ENCODE measurements at places on chromosomes 11 and 22.

GRCh38 chr11:3156282-3156660, 8.8 kb downstream of the OSBPL5 start:
- no peak for DNase-seq

- no peak for DNase-seq
Measured at GRCh38 chr11:123069908-123070821, 8.2 kb upstream of the HSPA8 start.

DNA sequence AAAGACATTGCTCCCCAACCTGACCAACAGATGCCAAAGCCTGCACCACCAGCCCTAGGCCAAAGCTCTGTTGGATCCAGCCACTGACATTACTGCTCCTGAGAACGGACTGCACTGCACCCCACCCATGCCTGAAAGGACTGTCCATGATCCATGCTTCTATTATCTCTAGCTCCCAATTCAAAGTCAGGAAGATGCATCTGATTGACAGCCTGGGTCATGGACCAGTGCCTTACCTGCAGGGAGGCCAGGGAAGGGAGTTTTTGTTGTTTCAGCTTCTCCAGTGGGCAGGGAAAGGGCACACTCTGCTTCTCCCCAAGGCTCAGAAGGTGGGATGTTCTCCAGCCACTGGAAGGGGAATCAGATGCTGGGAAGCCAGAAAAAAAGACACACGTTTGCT, 4.8 kb upstream of the PRDM11 start:
- no peak for DNase-seq

- DNase-seq: no peak
Measured at GRCh38 chr22:44628835-44629234, 73.2 kb upstream of the PRR5 start.

DNA sequence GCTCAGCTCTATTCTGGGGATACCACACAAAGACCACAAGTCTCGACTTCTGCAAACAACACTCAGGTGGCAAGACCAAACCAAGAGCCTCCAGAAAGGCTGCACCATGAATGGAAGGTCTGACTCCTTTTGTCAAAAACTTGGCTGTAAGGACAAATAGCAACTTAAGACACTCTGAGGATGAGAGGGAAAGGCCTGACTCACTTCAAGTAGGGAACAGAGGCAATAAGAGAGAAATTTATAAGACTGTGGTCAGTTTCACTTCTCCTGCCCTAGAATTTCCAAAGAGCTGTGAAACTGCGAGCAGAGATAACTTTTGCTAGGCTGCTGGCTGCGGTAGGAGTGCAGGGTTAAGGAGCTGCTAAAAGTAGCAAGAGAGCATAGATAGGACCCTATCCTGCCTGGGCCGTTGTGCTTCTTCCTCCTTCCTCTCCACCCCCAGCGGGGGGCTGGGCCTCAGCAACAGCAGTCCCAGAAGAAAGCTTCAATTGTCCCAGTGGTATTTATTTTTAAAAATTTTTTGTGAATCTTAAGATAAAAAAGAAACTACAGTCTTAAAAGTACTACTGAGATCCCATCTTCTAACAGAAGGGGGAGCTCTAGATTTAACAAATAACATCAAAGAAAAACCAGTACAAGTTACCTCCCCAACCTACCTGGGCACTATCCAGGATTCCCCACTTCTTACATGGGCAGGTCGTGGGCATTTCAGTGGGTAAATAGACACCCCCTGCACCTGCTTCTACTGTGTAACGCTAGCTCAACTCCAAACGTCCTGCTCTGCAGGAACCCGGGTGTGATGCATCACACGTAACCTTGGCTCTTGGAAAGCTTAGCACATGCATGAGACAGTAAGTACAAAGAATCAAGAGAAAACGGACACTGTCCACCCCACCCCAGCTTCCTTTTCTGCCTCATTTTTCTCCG, 66.4 kb downstream of the SGSM3 start:
- peak; percentile 31 for DNase-seq

DNA sequence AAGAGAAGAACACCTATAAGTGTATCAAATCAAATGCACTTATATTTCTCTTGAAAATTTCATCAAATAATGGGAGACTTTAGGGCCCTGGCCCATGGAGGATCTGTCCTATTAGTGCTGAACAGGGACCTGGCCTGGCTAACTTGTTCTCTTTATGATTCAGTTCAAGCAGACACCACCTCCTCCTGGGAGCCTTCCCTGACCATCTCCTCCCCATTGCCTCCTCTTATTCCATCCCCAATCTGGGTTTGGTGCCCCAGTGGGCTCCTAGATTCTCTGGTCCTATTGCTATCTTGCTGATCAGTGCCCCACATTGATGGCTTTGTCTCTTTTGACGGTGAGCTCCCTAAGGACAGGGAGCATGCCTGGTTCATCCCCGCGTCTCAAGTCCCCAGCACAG, 60.1 kb downstream of the MICAL2 start:
- DNase-seq: no peak

DNA sequence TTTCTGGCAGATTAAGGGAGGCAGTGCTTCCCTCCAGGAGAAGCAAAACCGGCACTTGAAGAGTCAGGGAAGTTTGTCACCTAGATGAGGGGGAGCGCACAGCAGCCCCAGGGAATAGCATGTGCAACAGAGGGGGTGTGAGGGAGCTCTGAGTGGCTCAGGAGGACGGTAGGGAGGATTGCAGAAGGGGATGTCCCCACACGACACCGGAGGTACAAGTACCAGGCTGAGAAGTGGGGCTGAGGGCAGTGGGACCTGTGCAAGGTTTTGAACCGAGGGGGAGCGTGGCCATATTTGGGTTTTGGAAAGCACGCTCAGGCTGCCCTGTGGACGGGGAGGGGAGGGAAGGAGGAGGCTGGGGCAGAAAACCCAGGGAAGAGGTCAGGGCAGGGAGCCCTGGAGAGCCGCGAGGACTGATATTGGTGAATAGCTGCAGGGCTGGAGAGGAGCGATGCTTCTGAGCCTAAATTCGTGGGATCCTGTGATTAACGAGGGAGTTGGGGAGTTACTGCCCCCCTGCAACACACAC, 17.9 kb upstream of the TMPRSS6 start:
- DNase-seq: no peak

- no peak for DNase-seq
Measured at GRCh38 chr11:120680322-120680721, 168.8 kb downstream of the GRIK4 start.

GRCh38 chr11:31509051-31509428, 382 bp downstream of the IMMP1L start:
- DNase-seq: no peak

GRCh38 chr11:107293677-107294344, 163.8 kb downstream of the CWF19L2 start:
- no peak for DNase-seq

DNA sequence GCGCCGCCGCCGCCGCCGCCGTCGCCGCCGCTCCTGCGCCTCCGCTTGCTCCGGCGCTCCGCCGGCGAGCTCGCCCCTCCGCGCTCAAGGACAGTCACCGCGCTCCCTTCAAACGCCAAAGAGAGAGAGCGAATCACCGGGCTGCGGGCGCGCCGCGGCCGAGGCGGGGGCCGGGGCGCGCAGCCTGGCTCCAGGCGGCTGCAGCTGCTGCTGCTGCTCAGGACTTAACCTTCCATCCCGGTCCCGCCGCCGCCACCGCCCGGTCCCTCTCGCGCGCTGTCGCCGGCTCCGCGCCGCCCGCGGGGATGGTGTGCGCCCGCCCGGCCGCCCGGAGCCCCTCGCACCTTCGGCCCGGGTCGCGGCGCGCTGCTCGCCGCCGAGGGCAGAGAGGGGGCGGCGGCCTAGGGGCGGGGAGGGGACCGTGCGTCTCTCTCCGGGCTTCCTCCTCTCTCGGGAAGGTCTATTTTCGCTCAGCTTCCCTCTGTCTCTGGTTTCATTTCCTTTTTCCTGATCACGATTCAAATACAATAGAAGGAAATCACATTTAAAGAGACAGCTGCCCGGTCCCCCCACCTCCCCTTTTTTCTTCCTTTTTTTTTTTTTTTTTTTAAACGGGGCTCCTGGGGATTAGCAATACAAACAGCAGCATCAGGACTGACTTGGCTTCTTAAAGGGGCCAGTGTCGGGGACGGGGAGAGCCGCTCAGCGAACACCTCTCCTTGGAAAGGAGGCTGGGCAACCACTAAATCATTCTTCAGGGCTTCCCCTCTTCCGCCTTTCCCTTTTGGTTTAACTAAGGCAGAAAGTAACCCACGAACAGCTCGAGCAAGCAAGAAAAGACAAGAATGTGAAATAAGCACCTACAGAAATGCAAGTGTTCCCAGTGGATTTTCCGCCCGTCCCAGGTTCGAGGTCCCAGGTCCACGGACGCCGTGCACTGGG, 22.1 kb downstream of the LMO2 start:
- DNase-seq: peak; percentile 42

GRCh38 chr11:10674440-10674855, 19.1 kb downstream of the IRAG1 start:
- DNase-seq: no peak

Data from hypothalamus (tissue), 51 donors.